ENCODE measurements at places on chromosomes 12 and 14.

DNA sequence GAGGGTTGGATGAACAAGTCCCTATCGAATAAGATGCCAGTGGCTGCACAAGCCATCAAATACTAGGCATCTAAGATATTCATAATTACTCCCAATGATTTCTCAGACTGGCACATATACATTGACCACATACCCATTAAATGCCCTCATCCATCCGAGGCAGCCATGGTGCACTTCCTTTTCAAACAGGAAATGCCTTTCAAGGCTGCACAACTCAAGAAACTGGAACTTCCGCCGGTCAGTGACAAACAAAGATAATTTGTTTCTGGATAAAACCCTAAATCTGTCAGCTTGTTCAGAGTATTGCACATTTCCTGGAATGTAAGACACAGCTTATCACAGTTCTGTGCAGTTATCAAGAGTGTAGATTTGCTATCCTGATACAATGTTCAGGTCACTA, 203.7 kb downstream of the RMST start:
- DNase-seq: no peak

DNA sequence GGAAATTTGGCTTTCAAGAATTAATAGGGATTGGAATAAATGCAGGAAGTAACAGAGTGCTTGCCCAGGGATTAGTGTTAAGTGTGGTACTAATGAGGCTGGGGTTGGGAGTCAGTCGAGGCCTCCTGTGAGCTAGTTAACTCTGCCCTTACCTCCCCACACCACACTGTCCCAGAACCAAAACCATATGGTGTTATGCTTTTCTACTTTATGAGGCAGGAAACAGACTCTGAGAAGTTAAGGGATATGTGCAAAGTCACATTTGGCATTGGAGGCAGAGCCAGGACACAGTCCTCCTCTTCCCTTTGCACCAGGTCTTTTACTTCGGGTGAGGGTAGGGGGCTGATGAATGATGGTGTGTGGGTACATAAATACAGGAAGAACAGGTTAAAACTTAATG, 41.9 kb downstream of the PELI2 start:
- DNase-seq: no peak

DNA sequence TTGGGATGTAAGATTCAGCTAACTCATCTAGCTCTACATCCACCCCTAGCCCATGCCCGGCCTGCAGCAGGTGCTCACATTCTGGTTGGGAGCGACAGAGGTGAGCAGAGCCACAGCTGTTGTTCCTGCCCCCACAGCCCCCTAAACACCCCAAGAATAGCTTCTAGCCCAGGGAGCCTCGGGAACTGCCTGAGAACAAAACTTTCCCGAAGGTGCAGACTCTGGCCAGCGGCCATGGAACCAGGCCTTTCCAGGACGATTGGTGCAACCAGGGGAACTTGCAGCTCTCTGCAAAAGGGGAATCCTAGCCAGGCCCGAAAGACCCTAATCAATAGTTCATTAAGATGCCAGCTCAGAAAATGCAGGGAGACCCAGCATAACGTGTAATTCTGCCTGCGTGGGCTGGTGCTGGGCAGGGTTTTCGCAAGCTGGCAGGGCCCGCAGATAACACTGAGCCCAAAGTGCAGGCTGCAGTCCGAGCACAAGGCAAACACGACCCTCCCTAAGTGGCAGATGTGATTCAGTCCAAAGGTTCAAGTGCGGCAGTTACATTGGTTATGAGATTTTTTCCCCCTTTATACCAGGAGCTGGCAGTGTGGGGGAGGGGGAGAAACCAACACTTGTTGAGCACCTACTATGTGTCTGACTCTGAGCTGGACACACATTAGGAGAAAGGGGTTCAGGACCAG, 122.5 kb upstream of the MAP1LC3B2 start:
- no peak for DNase-seq

GRCh38 chr12:24742378-24742777, 206.5 kb downstream of the BCAT1 start:
- no peak for DNase-seq

DNA sequence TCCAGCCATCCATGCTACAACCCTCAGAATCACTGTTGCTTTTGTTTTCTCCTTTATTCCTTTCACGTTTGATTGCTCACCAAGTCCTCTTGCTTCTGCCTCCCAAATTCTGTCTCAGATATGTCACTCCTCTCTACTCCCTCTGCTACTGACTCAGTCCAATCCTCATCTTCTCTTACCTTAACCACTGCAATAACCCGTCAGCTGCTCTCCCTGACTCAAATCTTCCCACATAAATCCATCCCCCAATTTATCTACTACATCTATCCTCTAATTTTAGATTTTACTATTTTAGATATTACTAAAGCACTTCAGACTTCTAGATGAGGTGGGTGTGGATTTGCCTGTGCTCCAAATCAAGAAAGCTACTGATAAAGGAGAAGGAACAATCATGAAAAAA, 23.2 kb downstream of the EIF2B2 start:
- no peak for DNase-seq

DNA sequence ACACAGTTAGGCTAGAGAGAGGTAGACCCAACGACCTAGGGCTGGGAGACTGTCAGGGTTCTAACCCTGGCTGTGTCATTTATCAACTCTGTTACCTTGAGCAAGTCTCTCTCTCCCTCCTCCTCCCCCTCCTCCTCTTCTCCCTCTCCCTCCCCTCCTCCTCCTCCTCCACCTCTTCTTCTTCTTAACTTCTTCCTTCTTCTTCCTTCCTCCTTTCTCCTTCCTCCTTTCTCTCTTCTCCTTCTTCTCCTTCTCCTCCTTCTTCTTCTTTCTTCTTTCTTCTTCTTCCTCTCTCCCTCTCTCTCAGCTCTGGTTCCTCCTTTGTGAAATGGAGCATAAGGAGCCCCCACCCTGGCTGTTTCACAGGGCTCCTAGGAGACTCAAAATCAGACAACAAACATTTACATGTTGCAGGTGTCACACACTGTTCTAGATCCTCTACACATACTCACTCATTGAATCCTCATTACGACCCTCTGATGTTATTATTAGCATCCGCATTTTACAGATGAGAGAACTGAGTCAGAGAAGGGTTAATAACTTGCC, 2.2 kb upstream of the KCNH3 start:
- DNase-seq: no peak

GRCh38 chr12:2835691-2836403, 1.0 kb upstream of the NRIP2 start:
- peak; percentile 72 for DNase-seq

- peak; percentile 43 for DNase-seq
These were observed 635 bp downstream of the LTA4H start for GRCh38 chr12:96034621-96035282.

DNA sequence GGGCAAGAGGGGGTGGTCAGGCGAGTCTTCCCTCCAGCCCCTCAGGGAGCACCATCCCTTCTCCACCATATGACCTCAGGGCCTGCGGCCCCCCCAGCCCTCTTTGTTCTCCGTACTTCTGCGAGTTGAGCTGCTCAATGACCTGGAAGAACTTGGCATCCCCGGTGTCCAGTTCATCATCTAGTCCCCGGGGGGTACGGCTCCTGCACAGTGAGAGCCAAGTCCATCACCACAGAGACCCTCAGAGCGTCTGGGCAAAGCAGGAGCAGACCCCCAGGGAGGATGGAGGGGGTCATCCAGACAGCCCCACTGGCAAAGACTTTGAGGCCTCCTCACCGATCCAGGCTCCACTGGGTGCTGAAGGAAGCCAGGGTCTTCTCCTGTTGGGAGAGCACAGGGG, 8.9 kb downstream of the ADCY4 start:
- DNase-seq: no peak

DNA sequence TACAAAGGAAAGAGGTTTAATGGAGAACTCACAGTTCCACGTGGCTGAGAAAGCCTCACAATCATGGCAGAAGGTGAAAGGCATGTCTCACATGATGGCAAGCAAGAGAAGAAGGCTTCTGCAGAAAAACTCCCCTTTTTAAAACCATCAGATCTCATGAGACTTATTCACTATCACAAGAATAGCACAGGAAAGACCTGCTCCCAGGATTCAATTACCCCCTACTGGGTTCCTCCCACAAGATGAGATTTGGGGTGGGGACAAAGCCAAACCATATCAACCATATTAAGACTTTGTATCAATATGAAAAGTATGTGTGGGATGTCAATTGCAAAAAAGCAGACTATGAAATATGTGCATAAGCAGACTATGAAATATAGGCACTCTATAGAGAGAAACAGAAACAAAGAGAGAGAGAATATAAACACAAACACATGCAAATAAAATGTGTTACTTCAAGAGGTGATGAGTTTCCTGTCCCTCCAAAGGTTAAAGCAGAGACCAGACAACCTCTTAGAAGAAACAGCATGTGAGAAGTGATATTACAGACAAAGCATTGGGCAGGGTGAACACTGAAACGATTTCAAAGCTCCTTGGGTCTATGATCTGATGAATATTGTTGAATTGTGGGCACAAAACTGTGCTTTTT, 151.2 kb upstream of the KRR1 start:
- DNase-seq: no peak

DNA sequence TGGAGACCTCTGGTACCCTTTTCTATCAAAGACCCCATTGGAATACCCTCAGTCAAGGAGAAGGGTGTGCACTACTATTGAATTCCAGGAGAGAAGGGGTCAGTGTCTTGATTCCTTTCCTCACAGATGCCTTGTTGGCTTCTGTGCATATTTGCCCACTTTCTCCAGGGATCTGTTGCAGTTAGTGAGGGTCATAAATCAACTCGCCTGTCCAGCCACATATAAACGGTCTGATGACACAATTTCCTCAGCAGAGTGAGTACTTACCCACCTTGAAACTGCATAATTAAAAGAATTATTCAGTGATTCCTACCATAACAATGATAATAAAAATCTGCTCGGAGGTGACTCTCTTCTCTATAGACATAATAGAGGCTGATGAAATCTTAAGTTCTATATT, 13.9 kb upstream of the DCD start:
- DNase-seq: no peak

DNA sequence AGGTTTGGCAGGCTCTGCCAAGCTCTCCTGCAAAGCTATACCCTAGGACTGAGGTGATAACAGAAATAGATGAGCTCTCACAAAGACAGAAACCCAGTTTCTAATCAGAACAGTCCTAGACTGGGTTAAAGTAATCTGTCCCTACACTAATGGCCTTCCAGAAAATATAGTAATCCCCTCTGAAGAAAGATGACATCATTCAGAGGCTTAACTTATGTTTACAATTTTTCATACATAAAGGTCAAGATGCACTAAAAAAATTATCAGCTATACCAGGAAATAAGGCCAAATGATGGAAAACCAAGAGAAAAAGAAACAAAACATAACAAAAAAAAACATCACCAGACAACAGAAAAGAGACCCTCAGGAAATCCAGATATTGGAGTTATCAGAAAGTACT, 4.9 kb upstream of the WASHC4 start:
- DNase-seq: no peak

- peak; percentile 23 for DNase-seq
These were observed 58.7 kb downstream of the TUNAR start for GRCh38 chr14:95935228-95935822.

- no peak for DNase-seq
These were observed at the start of gene GLT8D2 for GRCh38 chr12:104049903-104050356. Gene GLT8D2, minus strand, starts transcription at chr12:104050187. Its CDS starts 30,539 bp downstream, at chr12:104019648.

GRCh38 chr12:38547586-38547985, 231.0 kb downstream of the ALG10B start:
- DNase-seq: no peak

GRCh38 chr14:94562941-94563883, 2.0 kb downstream of the SERPINA4 start:
- DNase-seq: no peak

- DNase-seq: peak; percentile 4
These were observed 5.5 kb downstream of the NKX2-1 start for GRCh38 chr14:36514278-36515104.

DNA sequence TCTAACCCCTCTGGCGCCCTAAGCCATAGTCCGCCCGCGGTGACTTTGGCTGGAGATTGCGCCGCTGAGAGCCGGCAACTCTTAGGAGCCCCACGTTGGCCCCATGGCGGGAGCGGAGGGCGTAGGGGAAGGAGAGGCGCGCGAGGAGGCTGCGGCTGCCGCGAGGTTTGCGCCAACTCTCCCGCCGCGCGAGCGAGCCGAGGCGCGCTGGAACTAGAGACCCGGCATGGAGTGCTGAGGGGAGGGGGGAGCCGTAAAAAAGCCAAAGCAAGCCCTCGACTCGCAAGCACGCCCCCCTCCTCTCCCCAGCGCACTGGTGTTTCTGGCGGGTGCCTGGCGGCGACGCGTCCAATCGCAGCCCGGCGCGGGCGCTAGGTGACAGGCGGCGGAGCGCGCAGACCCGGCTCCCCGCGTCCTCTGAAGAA, at the start of gene SYT10:
Gene SYT10 (minus strand): TSS at position 233 of the 425 bp plus-strand sequence. CDS start 297 bp downstream, outside the sequence.
- peak; percentile 78 for DNase-seq

DNA sequence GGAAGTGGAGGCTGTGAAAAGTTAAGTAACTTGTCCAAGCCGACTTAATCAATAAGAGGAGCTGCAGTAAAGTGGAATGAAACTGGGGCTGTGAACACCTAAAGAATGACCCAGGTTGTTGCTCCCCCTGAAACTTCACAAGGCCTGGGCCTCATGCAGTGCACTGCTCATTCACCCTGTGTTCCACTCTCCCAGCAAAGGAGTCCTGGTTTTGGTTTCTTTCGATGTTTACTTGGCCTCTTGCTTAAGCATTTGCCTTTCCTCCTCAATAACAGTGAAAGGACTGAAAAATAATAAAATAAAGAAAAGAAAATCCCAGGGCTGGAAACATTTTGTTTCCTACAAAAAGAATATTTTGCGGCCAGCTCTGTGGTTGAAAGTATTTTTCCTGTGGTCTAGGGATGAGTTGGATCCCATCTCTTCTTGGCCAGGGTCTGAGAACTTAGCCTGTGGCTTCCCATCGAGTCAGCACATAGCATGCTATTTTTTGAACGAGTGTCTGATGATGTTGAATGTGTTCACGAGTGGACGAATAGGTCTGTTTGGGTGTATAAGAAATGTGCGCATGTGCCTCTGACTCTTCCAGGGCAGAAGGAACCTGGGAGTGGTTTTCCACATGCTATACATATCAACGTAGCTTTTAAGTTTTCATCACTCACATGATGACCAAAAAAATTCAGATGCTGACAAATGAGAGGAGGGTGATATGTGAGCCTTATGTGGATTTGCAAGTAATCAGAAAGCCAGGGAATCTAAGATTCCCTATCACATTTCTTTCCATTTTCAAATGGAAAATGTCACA, 349.8 kb downstream of the ZFP36L1 start:
- no peak for DNase-seq

GRCh38 chr14:56858422-56858821, 48.1 kb upstream of the OTX2 start:
- no peak for DNase-seq

- peak; percentile 75 for DNase-seq
These were observed 114.3 kb downstream of the KSR2 start for GRCh38 chr12:117854339-117855012.

DNA sequence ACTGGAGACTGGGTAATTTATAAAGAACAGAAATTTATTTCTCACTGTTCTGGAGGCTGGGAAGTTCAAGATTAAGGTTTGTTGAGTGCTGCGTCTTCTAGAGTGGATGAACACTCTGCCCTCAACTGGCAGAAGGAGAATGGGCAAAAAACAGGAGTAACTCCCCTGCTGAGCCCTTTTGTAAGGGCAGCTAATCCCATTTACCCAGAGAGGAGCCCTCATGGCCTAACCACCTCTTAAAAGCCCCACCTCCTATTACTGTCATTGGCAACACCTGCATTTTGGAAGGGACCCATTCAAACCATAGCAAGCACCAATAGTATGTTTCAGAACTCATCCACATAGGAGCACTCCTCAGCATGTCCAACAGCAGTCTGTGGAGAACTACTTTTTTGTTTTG, 47.4 kb downstream of the BORCS5 start:
- no peak for DNase-seq

GRCh38 chr14:34715127-34715863, 902 bp upstream of the CFL2 start:
- DNase-seq: peak; percentile 62

- DNase-seq: no peak
These were observed 97.2 kb downstream of the SSPN start for GRCh38 chr12:26292596-26292995.
